COR-L47 (cell line): ENCODE measurements at places on chromosomes 4 and X.

- peak; percentile 44 for DNase-seq
These were observed 114.6 kb downstream of the CPE start for GRCh38 chr4:165493359-165493758.

- no peak for DNase-seq
These were observed 103.5 kb downstream of the IRF2 start for GRCh38 chr4:184370711-184371389.

GRCh38 chr4:12880844-12881243 is 603.3 kb downstream of the RAB28 start:
- no peak for DNase-seq

- DNase-seq: no peak
These were observed 224.9 kb upstream of the FAT1 start for GRCh38 chr4:186948361-186949242.

GRCh38 chr4:89404530-89404929 is 96.9 kb upstream of the GPRIN3 start:
- no peak for DNase-seq

DNA sequence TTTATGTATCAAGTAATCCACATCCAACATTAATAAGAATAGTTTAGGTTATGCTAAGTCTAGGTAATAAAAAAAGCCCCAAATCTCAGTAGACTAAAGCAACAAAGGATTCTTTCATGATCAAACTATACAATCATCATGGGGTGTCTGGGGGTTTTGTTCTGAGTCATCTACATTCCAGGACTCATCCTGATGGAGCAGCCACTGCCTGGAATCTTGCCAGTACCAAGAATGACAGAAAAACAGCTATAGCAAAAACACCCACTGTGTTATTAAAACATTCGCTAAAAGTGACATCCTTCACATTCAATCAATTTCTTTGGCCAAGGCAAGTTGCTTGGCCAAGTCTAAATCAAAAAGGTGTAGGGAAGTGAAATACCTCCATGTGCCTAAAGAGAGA is 3.9 kb upstream of the ARHGEF38 start:
- no peak for DNase-seq

- no peak for DNase-seq
These were observed 181.3 kb downstream of the OR13H1 start for GRCh38 chrX:131725001-131725654.

DNA sequence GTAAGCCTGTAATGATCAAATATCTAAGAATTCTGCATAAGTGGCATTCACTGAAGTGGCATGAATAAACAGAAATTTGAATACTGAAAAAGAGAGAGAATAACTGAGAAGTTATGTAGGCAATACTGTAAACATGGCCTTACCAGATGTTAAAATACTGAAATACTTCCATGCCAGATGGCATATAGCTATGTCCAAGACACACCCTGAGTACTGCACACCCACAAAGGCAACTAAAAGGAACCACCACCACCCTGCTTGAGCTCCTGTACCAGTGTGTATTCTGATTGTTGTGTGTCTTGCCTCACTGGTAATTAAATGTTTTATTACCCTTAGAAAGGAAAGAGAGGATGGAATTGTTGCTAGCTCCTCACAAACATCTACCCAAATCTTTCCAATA is 192.1 kb downstream of the ADAMTS3 start:
- DNase-seq: no peak

DNA sequence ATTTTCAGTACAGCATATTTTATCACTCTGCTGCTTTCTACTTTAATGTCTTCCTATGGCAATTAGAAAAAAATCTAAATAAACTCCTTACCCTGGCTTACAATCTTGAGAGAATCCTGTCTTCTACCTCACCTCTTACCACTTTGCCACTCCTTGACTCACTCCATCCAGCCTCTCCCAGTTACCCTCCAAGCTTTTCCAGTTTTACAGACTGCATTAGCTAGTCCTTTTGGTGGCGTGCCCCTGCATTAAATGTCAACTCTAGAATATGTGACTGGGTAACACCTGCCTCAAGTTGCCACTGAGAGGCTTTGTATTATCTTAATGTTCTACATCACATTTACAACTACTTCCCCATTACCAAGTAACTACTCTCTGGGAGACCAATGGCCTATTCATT is 7.5 kb upstream of the CDKL2 start:
- no peak for DNase-seq

DNA sequence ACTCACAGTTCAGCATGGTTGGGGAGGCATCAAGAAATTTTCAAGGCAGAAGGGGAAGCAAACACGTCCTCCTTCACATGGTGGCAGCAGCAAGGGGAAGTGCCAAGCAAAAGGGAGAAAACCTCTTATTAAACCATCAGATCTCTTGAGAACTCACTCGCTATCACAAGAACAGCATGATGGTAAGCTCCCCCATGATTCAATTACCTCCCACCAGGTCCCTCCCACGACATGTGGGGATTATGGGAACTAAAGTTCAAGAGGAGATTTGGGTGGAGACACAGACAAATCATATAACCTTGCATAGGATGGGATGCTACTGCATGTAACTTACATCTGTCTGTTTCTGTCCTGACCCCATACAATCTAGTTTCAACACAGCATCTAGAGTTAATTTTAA is 511.8 kb upstream of the ARX start:
- no peak for DNase-seq

GRCh38 chr4:113452868-113453620 is 308.5 kb downstream of the CAMK2D start:
- DNase-seq: no peak

- DNase-seq: no peak
These were observed 55.0 kb downstream of the RPS6KA6 start for GRCh38 chrX:84133023-84133422.

GRCh38 chr4:182301736-182302135 is 58.5 kb downstream of the TENM3 start:
- no peak for DNase-seq

- no peak for DNase-seq
These were observed 64.0 kb upstream of the FGF13 start for GRCh38 chrX:138775517-138775916.

DNA sequence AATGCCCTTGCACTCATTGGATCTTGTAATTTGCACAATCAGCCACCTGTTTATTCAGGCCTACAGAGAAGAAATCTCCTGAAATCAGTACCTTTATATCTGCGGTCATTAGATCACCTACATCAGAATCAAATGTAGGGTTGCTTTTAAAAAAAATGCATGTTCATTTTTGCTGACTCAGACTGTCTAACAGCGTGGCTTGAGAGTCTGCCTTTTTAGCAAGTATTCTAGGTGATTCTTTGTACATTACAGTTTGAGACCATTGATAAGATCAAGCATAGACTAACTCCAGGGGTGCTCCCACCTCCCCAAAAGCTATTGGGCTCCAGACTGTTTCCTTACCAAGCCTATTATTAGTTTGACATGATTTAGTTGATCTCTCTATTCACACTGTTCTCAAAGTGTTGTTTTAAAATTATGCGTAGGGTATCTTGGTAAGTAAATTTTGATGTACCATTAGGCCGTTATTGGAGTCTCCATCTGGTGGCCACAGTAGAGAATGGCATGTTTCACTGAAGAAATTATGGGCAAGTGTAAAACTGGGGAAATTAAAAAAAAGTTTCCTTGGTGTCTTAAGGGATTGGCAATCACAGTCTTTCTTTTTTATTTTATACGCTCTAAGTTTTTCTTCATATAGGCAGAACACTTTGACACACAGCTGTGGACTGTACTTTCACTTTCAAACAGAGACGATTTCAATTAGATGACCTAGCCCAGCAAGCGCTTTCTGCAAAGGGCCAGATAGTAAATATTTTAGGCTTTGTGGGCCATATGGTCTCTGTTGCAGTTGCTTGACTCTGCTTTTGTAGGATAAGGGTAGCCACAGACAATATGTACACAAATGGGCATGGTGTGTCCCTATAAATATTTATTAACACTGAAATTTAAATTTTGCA is 33.7 kb upstream of the MSL3 start:
- no peak for DNase-seq

GRCh38 chr4:7890635-7891393 is 48.8 kb downstream of the AFAP1 start:
- no peak for DNase-seq

DNA sequence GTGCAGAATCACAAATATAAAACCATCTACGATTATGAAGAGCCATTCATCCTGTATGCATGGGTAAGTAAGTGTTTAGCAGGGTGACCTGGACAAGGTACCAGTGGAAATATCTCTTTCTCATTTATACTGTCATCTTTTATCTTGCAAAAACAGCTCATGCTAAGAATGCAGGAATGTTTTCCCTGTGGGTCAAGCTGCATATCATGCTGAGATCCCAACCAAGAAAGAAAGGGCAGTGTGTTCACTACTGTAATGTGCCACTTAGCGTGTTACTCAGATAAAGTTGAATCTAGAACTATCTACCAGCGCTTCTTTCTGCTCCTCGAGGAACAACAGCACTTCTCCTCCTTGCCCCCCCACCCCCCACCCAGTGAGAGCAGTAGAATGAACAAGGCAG is 212.7 kb upstream of the TBL1X start:
- no peak for DNase-seq

GRCh38 chr4:142281999-142282398 is 564.1 kb downstream of the INPP4B start:
- no peak for DNase-seq

- no peak for DNase-seq
These were observed 3.1 kb upstream of the SOX3 start for GRCh38 chrX:140507982-140508305.

DNA sequence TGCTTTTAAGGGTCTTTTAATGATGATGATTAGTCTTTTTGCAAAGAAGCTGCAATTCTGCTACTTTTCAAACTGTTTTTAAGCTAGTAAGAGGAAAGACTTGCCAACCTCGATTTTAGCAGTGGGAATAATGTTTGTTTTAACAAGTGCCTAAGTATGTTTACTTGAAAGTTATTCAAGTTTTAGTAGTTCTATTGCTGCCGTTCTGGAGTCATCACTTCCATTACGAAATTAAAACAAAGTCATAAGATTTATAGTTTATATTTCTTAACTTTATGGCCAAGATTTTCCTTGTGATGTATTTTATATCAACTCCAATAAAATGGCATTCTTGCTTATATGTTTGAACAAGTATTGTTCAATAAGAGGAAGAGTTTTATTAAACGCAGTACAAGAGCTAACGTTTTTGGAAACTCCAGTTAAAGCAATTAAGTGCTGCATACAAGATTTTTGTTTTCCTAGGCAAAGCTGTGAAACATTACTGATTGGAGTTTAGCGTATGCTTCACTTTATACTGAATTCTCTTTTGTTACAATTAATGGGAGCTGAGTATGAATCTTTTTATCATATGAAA is 211.3 kb downstream of the TENM3 start:
- no peak for DNase-seq

DNA sequence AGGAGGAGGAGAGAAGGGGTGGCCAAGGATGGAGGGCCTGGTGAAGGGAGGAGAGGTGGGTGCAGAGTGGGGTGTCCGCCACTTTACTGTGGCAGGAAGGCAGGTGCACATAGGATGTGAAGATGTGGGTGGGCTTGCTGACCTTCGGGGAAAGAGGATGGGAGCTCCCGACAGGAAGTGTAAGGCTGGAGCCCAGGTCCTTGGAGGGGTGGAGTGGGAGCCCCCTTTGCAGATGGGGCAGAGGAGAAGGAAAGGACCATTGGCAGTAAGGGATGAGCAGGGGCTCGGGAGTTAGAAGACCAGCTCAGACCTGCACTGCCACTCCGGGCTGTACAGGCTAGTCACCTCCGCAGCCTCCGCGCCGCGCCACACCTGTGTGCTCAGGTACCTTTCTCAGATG is 89.5 kb downstream of the EVC start:
- no peak for DNase-seq

DNA sequence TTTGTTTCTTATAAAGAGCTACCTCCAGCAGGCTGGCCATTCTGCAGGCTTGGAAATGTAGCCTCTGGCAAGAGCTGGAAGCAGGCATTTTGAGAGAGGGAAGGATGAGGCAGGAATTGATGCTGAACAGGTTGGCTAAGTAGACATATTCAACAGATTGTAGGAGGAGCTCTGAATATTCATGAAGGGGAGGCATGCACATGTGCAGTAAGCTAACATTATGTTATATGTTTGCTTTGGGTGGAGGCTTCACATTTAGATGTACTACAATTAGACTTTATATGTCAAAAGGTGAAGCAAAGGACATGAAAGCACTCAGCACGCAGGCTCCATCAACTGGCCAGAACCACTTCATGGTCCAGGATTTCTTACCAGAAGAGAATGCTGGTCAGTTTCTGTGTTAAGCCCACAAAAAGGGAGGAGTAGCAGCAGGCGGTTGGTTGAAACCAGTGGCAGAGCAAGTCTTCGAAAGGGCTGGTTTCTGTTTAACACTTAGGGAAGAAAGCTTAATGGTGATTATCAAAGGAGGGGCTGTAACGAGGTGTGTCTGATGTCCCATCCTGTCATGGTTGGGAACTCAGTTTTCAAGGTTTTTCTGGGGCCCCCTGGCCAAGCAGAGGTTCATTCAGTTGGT is 54.8 kb downstream of the FGFBP1 start:
- no peak for DNase-seq

GRCh38 chr4:68373513-68373912 is 23.6 kb upstream of the YTHDC1 start:
- DNase-seq: no peak

DNA sequence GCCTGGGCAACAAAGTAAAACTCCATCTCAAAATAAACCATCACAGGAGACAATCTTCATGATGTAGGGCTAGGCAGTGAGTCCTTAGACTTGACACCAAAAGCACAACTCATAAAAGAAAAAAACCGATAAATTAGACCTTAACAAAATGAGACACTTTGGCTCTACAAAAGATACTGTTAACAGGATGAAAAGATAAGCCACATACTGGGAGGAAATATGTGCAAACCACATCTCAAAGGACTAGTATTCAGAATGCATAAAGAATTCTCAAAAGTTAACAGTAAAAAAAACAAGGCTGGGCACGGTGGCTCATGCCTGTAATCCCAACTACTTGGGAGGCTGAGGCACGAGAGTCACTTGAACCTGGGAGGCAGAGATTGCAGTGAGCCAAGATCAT is 13.2 kb downstream of the EFHC2 start:
- DNase-seq: no peak

- DNase-seq: no peak
These were observed 92.4 kb downstream of the HPRT1 start for GRCh38 chrX:134552351-134552750.

- no peak for DNase-seq
These were observed 10.5 kb upstream of the DHX15 start for GRCh38 chr4:24594887-24595286.

DNA sequence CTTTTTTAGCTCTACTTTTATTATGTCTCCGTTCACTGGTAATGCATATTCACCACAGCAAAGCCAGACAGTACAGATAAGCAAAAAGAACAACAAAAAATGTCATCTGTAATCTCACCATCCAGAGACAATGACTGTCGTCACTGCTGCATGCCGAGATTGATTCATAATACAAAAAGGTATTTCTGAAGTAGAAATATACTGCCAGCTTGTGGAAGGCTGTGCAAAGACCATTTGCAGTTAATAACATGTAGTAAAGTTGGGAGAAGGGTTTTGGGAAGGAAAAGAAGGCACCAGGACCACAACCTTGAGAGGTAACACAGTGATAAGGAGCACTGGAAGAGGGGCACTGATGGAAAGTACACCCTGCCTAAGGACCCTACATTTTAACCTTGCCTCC is 223.0 kb upstream of the ZIC3 start:
- DNase-seq: no peak

GRCh38 chr4:140662082-140662869 is 93.5 kb upstream of the UCP1 start:
- DNase-seq: no peak
